ENCODE measurements at places on chromosomes 5 and 9.

DNA sequence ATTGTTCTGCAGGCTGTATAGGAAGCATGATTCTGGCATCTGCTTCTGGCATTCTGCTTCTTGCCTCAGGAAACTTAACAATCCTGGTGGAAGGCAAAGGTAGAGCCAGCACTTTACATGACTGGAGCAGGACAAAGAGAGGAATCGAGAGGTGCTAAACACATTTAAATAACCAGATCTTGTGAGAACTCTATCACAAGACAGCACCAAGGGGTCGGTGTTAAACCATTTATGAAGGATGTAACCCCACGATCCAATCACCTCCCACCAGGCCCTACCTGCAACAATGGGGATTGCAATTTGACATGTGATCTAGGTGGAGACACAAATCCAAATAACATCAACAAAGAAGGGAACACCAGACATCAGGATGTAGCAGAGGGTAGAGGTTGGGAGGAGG lies 221.5 kb downstream of the CDH12 start:
- DNase-seq, result no peak

DNA sequence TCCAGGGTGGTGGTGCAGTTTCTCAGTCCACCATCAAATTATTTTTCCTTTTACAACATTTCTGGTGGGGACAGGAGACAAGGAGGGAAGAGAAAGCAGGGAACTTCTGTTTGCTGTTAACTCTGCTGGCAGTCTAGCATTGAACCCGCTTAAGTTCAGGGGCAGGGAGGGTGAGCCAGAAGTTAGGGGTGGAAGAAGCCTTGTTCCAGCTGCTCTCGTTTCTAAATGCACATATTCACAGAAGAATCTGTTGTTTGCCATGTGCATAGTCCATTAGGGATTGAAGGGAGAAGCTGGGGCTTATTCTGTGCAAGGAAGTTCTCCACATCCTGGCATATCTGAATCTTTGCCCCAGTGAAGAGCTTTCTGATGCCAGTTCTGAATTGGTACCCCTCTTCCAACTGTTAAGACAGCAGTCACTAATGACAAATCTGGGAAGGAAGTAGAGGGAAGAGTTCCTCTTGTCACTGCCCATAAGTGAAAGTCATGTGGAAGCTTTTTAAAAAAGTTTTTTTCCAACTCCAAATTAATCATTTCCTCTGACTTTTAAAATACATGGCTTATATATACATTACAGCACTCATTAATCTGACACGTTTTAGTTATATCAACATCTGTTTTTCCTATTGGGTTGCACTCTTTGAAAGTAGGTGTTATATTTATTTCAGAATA lies 32.6 kb upstream of the ACOT12 start:
- DNase-seq, result no peak

GRCh38 chr5:167720676-167721260 lies 570.7 kb upstream of the WWC1 start:
- no peak for DNase-seq

DNA sequence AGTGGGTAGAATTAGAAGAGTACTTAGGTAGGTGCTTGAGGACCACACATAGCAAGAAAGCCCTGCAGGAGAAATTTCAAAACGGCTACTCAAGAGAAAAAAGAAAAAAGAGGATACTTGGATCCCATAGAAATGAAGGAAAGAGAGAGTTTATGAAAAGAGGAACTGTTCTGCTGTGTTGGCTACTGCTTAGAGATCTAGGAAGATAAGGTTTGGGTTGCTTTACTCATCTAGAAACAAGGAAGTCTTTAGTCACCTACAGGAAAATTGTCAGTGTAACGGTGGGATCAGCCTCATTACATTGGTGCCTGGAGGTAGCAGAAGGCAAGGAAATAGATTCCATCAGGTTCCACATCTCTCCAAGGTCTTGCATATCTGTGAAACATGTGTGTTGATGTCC lies 14.8 kb upstream of the C5orf46 start:
- DNase-seq, result no peak

GRCh38 chr9:21682381-21682780 lies 120.1 kb upstream of the MTAP start:
- no peak for DNase-seq

GRCh38 chr9:36006549-36007315 lies 30.0 kb upstream of the RECK start:
- no peak for DNase-seq

GRCh38 chr9:136596630-136597031 lies 50.8 kb upstream of the NOTCH1 start:
- DNase-seq, result no peak

GRCh38 chr9:88772575-88772974 lies 218.7 kb upstream of the S1PR3 start:
- no peak for DNase-seq

DNA sequence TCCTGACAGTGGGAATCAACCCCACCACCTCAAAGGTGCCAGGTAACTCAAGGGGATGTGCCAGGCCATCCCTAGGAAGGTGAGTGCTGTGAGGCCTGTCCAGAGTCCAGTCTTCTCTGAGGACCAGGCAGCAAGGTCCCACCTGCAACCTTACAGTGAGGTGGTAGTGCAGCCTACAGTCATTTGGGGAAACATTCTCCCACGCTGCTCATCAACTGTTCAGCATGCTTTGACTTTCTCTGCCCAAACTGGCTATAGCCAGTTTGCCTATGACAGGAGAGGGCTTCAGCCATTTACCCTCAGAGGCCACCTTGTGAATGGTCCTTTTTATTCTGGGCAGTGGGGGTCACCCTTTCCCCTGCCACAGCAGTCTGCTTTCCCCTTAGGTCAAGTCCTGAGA lies 81.9 kb downstream of the ATPSCKMT start:
- no peak for DNase-seq

DNA sequence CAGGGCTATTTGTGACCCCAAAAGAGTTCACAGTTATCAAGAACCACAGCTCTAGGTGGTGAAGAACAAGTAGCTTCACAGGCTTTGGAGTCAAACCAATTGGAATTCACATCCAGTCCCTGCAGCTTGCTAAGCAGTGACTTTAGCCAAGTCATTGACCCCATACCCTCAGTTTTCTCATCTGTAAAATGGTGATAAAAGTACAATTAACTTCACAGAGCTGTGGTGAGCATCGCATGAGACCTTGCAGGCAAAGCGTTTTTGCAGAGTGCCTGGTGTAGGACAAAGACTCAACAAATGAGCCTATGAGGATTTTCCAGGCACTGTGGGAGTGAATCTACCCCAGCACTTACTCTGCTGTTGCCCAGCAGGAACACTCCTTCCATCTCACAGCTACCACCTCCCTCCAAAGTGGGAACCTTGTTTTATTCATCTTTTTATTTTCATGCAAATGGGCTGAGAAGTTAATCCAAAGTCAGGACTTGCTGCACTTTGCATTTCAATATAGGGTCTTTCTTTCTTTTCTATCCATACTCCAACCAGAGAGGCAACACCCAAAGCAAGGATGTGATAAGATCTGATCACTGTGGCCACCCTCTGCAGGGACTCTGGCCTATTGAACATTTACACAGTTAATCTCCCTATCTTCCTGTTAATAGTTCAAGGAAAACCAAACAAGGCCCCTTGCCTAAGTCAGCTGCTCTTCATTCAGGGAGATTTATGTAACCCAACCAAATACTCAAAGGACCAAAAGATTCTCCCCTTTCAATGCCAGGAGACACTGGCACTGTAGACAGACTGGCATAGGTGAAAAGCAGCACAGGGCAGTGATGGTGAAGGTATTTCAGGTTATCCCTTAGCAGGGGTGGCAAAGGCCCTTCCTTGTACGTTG lies 41.9 kb downstream of the ABCA1 start:
- DNase-seq, result no peak

GRCh38 chr5:1820381-1820780 lies 19.2 kb downstream of the NDUFS6 start:
- no peak for DNase-seq

GRCh38 chr5:76544268-76544926 lies 78.8 kb downstream of the F2RL2 start:
- no peak for DNase-seq

- no peak for DNase-seq
Measured at GRCh38 chr9:136047775-136048559, 47.1 kb downstream of the NACC2 start.

GRCh38 chr5:35313291-35313690 lies 83.0 kb upstream of the PRLR start:
- no peak for DNase-seq

- no peak for DNase-seq
Measured at GRCh38 chr5:37831821-37832534, 7.9 kb downstream of the GDNF start.

DNA sequence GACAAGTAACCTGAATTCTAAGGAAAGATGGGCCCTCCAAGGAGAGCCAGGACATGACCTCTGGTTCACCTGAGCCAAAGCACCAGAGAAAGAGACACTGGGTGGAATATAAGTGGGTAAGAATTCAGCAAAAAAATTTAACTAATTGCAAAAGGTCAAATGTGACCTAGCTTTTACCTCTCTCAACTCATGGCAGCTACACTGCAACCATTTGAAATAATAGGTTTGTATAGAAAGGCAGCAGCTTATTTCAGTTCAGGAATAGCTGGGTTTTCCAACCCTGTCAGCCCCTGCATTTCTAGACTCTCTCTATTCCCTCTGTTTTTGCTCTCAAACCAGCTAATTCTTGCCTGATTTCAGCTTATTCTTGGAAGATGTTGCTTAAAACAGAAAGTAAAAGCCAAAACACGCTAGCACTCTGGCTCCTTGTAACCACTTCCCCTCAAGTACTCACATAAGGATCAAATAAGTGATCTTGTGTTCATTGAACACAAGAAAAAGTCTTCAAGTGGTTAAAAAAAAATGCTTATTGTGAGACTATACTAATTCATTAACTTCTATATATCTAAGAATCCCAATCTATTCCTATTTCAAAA lies 101.1 kb upstream of the NR4A3 start:
- no peak for DNase-seq
